ENCODE measurements at places on chromosomes 11 and 22.

- no peak for DNase-seq
These were observed 67.5 kb upstream of the PHF21B start for GRCh38 chr22:45077286-45077685.

DNA sequence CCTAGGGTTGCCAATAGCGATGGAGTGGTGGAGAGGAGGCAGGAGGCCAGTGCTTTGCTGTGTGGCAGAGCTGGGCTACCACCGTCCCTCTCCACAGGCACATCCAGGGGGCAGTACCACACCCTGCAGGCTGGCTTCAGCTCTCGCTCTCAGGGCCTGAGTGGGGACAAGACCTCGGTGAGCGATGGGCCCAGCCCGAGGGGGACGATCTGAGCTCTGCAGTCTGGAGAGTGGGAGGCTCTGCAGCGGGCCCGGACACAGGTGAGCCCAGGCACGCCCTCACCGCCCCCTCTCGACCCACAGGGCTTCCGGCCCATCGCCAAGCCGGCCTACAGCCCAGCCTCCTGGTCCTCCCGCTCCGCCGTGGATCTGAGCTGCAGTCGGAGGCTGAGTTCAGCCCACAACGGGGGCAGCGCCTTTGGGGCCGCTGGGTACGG lies 2.5 kb downstream of the PKP3 start:
- peak; percentile 50 for DNase-seq

DNA sequence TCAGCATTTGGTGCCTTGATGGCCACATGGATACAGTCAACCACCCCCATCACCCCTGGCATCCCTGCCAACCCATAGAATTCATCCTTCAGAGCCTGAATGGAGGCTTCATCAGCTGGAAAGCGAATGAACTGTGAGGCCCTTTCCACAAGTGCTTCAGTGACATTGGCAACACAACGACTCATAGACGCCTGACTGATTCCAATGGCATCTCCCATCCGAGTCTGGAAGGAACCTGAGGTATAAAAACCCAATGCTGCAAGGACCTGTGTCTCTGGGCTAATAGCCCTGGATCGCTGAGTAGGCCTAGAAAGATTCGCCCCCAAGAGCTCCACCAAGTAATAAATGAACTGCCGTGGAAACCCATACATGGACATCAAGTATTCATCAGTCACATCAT lies 1.3 kb downstream of the HARBI1 start:
- no peak for DNase-seq

DNA sequence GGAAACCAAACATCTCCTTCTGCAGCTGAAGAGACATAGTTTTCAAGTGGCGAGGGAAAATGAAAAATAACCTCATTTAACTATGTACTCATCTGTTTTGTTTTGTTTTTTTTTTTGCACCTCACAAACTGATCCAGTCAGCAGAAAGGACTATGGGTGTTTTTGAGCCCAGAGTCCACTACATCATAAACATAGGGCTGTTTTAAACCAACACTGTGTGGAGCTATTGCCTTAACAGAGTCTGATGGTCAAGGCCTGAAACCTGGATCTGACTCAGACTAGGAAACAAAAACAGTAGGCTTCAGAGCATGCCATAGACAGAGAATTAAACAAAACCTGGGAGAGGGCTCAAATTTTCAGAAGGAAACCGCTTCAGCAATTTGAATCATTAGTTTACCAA lies 99.3 kb upstream of the FSHB start:
- no peak for DNase-seq

DNA sequence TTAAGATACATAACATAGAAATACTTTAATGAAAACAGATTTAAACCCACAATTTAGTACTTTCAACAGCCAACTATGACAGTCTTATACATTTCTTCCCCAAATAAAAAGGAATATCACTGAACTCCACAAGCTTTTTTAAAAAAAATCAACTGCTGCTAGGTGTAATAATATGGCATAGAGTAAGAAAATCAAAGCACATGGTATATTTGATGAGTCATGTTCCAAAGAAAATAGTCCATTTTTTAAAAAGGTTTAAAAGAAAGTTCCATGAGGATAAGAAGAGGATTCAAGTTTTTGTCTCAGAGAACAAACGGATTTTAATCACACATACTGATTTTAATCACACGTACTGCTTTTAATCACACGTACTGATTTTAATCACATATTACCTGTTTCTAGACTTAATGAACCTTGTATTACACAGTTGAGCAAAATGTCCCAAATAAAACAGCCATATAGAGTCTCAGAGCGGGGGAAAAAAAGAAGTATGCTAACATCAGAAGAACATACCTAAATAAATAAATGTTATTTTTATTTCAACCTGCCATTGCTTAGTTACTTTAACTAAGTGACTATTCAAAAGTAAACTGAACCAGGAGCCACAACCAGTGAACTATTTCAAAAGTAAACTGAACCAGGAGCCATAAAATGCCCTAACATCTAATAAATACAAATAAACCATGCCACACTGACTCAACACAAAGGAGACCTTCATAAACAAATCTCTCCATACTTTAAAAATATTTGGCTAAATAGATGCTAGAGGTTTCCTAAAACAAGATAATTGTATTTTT lies 198.4 kb downstream of the SBF2 start:
- no peak for DNase-seq

GRCh38 chr11:64611869-64612646 lies 21.0 kb downstream of the SLC22A12 start:
- no peak for DNase-seq

DNA sequence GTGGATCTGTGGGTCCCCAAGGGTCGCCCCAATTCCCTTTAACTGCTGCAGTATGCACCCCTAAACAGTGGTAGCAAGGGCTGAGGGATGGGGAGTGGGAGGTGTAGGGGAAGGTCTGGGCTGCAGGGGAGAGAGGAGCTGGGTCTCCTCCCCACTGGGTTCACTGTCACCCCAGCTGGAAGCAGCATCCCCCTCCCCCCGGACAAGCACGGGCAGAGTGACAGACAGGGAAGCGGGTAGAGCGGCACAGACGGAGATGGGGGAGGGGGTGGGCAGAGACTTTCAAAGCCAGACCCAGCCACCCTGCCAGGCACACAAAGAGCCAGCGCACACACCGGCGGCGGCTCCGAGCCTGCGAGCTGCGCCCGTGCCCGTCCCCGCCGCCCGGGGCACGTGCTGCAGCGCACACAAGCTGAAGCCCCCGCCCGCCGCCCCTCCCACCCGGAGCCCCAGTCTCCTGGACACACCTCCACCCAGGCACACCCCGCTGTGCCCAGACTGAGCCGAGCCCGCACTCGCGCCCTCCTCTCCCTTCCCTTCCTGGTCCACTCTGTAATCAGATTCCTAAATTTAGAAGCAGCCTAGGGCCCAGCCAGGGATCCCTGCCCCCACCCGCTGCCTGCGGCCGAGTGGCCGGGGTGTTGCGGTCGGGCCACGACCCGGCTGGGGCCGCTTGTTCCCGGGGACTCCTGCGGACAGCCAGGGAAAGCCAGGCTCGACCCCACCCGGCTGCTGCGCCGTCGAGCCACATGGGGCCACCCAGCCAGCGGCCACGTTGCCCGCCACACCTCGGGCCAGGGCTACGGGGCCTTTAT lies 935 bp upstream of the RCOR2 start:
- peak; percentile 91 for DNase-seq

GRCh38 chr11:1513326-1514296 lies 27.0 kb upstream of the MOB2 start:
- no peak for DNase-seq

DNA sequence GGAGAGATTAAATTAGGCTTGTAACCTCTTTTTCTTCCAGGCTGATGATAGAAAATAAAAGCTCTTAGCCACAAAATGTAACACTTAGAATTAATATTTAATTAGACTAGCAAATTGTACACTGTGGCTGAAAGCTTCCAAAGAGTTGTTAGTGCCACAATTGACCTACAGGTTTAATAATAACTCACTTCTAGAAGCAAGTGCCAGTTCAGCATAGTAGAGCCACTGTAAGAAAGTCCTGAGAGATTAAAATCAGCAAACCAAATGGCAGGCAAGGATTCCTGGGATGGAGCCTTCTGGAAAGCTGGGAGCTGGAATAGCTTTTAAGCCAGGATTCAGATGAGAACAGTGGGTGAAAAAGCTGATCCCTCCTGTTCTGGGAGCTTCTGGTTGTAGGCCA lies 131.0 kb downstream of the ELP4 start:
- DNase-seq: no peak

GRCh38 chr11:17556999-17557398 lies 9.9 kb downstream of the OTOG start:
- no peak for DNase-seq

DNA sequence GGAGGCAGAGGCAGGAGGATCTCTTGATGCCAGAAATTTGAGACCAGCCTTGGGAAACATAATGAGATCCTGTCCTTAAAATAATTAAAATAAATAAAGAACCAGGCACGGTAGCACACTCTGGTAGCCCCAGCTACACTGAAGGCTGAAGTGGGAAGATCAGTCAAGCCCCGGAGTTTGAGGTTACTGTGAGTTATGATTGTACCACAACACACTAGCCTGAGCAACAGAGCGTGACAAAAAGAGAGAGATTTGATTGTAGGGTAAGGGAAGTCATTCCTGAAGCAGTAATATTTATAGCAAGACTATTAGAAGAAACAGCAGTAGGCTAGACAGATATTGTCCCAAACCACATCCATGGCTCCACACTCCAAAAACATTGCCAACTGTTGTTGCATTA lies 1408.4 kb upstream of the TENM4 start:
- no peak for DNase-seq

- DNase-seq: no peak
These were observed 100.5 kb upstream of the IGLL5 start for GRCh38 chr22:22787151-22787550.

- no peak for DNase-seq
These were observed 324.5 kb upstream of the PITPNB start for GRCh38 chr22:28243539-28243938.

- no peak for DNase-seq
These were observed 79.5 kb upstream of the APOA1 start for GRCh38 chr11:116916886-116917285.

DNA sequence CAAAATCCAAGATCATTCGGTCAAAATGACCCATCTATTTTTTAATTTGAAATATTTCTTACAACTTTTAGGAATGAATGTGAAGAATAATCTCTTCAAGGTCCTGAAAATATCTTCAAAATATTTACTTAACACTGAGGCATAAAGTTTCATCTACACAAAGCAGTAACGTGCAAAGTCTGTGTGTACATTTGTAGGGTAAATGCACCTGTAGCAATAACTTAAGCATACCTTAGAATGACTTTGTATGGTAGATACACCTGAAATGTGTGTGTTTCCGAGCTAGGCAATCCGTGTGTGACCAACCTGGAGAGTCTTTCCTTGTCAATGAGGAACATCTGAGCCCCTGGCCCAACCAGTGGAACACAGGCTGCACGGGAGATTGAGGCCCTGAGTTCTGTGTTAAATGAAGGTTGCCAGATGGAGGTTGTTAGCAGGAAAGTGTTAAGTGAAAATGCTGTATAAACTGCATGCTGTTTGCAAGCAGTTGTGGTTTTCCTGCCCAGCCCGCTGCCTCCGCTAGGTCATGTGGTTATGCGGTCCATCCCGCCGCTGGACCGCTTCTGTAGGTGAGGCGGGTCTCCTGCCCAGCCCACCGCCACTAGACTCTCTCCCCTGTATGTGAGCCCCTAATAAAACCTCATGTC lies 7.6 kb upstream of the CTR9 start:
- no peak for DNase-seq

DNA sequence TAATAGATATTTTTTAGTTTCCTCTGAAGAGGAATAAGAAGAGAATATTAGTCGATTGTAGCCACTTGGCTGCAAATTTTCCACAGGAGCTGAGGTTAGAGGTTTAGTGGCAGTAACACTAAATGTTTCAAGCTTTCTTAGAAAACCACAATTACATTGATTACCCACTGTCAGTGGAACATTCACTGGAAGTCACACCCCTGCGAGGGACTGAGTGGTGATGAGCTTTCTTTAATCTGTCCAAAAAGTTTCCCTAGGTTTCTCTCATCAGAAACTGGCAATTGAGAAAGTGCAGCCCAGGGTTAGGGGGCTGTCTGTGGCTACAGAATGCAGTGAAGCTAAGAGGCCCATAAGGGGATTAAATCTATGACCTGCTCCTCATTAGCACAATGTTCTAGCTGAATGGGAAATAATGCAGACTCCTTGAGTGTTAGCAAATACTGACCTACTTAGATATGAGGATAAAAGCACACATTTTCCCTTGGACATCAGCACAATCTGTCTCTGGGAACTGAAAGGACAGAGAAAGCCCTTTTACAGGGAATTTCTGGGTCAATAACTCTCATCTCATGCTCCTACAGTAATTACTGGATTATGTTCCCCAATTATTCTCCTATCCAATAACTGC lies 189.5 kb downstream of the FAM76B start:
- DNase-seq: no peak

DNA sequence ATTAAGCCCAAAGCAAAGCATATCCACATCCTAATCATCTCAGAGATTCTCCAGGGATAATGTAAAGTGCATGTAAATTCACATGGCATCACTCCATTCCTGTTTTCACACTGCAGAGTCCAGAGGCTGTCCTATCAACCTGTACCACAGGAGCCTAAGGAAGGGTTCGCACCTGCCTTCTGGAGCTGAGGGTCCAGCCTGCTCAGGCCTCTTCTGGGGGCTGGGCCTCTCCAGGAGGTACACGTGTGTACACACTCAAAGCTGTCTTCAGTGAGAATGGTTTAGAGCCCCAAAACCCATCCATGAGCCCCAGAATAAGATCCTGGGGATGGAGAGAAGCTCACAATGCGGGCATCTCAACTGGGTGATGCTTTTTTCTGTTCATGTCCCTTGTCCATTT lies 23.9 kb downstream of the PI4KA start:
- no peak for DNase-seq

GRCh38 chr11:112785149-112785548 lies 176.1 kb upstream of the NCAM1 start:
- no peak for DNase-seq

GRCh38 chr11:42840860-42841259 lies 470.9 kb upstream of the API5 start:
- no peak for DNase-seq

- DNase-seq: no peak
These were observed at the start of gene OR10G8 for GRCh38 chr11:124026498-124026897. Gene OR10G8 (plus strand): TSS chr11:124026798. CDS start chr11:124029623, 2,825 bp downstream.

DNA sequence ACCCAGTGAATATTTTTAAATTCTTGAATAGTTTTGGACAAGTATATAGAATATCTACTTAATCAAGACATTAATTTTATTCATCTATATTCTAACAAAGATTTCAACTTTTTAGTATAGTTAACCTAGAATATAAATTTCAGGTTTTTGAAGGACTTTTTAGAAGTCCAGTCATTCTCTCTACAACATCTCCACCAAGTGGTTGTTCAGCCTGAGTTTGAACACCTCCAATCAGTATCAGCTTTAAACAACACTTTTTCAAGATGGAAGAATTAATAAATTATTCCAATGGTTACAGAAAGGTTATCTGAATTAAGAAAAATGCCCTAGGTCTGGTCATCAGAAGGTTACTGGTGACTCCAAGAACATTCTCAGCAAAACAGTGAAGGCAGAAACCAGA lies 31.8 kb downstream of the EIF3M start:
- DNase-seq: no peak

Data from SHP77 (cell line).